Mesenteric fat pad (tissue), 1 donor: ENCODE measurements at places on chromosomes 16 and 17.
A peak's percentile ranks its signal among the peaks of the same experiment; 100 is the strongest.

GRCh38 chr16:57387598-57388354, 15.5 kb downstream of the CX3CL1 start:
- no peak for DNase-seq

- DNase-seq = no peak
Observed at GRCh38 chr16:52103791-52104190, 443.2 kb downstream of the TOX3 start.

GRCh38 chr16:15032547-15033308, 23.1 kb downstream of the NTAN1 start:
- DNase-seq = peak; percentile 62

- DNase-seq = no peak
Observed at GRCh38 chr16:78321620-78322360, 222.3 kb downstream of the WWOX start.
